Activated CD8-positive, alpha-beta memory T cell treated with anti-CD3 and anti-CD28 coated beads for 1 hour (primary cell): ENCODE measurements at places on chromosomes 13 and 19.

GRCh38 chr19:30263830-30264381, 108.3 kb upstream of the ZNF536 start:
- no peak for DNase-seq

- no peak for DNase-seq
These were observed 48.2 kb upstream of the GPR183 start for GRCh38 chr13:99355267-99356011.

DNA sequence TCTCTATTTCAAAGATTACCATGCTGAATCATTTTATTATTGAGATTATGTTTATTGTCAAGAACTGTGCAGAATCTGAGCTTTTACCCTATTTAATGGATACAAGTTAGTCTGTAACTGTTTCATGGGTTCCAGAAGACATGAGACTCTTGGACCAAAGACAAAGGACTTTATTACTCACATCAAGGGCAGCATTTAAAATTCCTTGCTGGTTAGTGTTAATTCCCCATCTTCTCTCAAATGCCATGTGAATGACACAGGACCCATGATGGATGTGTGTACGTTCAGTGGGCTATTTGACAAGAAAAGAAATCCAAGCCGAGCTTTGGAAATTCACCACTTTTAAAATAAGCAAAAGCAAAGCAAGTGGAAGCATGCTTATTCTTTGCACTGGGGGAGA, 139.9 kb downstream of the PCDH20 start:
- no peak for DNase-seq

DNA sequence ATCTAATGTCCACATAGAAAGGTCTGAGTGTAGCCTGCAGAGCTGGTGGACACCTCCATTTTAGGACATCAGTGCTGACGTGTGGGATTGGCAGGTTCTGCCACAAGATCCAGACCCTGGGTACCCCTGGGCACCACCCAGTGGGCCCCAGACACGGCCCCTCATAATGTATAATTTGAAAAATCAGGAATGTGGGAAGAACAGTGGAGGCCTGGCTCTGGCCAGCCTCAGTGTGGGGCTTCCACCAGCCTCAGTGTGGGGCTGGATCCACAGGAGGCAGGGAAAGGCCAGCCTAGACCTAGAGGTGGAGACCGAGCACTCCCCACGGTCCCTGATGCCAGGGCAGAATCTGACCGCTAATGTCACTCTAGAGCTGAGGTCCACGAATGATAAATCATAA, 150.7 kb upstream of the SOX1 start:
- no peak for DNase-seq

DNA sequence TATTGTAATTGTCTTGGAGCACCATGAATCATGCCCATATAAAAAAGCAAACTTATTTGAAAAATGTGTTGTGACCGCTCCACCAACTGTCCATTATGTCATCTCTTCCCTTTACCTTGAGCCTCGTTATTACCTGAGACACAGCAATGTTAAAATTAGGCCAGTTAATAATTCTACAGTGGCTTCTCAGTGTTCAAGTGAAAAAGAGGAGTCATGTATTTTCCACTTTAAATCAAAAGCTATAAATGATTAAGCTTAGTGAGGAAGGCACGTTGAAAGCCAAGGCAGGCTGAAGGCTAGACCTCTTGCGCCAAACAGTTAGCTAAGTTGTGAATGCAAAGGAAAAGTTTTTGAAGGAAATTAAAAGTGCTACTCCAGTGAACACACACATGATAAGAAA, 210.5 kb downstream of the GPC6 start:
- DNase-seq = no peak

DNA sequence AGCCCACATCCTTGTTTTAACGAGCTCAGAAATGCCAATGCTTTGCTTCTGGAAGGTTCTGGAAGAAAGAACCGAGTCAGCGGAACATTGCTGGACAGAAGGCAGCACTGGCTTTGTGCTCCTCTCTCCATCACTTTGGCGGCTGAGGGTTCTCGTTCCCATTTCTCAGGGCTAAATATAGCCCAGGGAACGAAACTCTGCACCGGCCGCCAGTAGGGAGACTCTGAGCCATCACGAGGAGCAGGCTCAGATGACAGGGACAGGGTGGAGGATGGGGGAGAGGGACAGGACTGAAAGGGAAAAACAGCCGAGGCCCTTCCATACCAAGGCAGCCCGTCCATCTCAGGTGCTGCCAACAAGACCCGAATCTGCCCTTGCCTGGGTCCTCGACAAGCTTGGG, 166.4 kb downstream of the CACNA1A start:
- DNase-seq = no peak

DNA sequence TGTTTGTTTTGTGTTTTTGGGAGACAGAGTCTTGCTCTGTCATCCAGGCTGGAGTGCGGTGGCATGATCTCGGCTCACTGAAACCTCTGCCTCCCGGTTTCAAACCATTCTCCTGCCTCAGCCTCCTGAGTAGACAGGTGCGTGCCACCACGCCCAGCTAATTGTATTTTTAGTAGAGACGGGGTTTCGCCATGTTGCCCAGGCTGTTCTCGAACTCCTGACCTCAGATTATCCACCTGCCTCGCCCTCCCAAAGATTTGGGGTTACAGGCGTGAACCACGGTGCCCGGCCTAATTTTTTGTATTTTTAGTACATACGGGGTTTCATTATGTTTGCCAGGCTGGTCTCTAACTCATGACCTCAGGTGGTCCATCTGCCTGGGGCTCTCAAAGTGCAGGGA, 8.3 kb upstream of the ZNF681 start:
- no peak for DNase-seq

GRCh38 chr19:31132753-31133110, 216.5 kb downstream of the TSHZ3 start:
- no peak for DNase-seq
